Activated CD4-positive, CD25-positive, alpha-beta regulatory T cell treated with anti-CD3 and anti-CD28 coated beads, Interleukin-2, amount 50 U/mL, for 72 hours (primary cell): ENCODE measurements at places on chromosomes 11 and 22.

GRCh38 chr11:126522152-126522551 is 166.7 kb downstream of the ST3GAL4 start:
- DNase-seq: no peak

DNA sequence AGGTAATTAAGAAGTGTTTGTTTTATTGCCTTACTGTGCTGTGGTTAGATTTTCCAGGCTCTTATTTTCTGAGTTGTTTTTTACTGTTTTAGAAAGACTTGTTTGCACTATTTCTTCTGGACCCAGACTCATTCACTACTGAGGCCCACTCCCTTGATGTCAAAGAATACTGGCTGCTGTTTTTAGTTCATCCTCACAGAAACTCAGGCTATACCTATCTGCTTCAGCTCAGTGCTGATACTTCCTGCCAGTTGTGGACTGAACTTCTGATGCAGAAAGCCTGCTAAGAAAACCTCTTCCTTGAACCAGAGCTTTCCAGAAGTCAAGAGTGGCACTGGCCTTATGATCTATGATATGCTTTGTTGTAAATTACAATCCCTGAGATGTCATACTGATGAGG is 15.9 kb upstream of the PIK3IP1 start:
- no peak for DNase-seq

DNA sequence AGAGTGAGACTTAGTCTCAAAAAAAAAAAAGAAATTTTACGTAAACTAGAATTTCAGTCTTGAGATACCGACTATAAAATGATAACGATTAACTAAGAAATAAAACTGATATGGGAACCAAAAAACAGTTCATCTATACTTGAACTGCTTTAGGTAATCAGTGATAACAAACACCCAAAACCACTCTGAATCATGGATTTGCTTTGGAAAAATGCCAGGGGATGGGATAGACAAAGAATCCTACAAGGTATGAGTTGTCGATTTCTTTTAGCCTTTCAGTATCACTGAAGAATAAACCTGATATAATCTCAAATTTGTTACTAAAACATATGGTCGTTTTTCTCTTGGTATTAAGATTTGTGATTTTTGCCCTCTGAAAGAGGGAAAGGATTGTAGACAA is 13.7 kb downstream of the CSTF3 start:
- no peak for DNase-seq

DNA sequence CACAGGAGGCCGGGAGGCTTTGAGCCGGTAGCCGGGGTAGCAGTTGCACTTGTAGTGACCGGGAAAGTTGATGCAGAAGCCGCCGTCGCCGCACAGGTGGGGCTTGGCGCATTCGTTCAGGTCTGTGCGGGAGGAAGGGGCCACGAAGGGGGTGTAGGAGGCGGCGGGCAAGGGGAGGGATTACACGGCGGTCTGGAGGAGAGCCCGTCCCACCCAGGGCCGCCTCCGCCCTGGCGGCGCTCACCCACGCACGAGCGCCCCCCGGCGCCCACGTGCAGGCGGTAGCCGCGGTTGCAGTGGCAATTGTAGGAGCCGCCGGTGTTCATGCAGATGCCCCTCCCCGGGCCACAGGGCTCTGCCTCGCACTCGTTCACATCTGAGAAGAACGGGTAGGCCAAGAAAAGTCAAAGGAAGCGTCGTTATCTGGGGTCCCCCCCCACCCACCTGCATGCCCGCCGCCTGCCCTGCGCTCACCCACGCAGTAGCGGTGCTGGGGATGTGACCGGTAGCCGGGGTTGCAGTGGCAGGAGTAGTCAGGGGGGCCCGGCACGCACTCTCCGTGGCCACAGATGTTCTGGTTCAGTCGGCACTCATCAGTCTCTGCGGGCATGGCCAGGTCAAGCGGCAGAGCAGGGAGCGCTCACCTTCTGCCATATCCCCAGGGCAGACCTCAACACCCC is 10.6 kb downstream of the LTBP3 start:
- DNase-seq: no peak

GRCh38 chr11:10201343-10201742 is 92.7 kb downstream of the SBF2 start:
- no peak for DNase-seq

GRCh38 chr22:48888466-48889208 is 939.0 kb downstream of the BRD1 start:
- no peak for DNase-seq

DNA sequence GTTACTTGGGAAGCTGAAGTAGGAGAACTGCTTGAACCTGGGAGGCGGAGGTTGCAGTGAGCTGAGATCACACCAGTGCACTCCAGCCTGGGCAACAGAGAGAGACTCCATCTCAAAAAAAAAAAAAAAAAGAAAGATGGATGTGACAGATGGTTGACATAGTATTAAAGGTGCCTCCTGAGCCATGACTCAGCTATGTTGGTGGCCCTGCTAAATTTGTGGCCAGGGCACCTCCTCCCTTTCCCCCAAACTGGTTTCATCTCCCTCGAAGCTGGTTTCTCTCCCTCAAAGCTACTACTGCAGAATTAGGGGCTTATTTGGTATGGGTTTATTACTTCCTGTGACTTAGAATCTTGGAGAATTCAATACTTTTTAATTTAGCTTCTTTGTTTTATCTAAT is 31.5 kb downstream of the SDHD start:
- DNase-seq: no peak

DNA sequence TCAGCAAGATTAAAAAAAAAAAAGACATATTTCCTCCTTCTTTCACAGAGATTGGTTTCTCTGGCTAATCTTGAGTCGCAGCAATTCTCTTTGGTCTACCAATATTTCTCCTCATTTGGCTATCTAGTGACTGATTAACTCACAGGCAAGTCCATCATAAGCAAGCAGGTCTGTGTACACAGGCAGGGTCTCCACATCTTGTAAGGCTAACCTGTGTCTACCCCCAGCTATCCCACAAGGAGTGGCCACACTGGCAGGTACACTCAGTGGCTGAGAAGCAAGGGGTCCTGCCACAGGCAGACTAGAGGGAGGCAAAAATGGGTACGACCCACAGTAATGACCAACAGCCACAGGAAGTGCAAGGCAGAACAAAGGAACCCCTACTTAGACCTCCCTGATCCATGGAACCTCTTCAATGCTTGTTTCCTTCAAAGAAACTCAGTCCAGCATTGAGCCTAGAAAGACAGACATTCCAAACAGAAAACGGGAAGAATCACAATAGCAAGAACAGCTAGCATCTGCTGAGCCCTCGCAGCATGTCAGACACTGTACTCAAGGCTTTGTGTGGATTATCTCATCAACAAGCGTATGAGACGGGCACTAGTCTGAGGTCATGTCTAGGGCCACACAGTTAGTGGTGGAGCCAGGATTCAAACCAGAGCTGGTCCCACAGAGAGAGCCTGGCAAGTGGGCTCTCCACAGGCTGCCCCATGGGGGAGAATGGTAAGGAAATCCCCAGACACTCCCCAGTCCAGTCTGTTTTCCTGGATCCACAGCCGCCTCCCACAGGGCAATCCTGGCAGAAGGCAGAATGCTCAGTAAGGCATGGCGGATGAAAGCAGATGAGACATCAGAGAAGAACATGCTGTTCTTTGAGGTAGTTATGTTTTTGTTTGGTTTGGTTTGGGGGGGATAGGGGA is 34.3 kb downstream of the PLEKHA7 start:
- no peak for DNase-seq

DNA sequence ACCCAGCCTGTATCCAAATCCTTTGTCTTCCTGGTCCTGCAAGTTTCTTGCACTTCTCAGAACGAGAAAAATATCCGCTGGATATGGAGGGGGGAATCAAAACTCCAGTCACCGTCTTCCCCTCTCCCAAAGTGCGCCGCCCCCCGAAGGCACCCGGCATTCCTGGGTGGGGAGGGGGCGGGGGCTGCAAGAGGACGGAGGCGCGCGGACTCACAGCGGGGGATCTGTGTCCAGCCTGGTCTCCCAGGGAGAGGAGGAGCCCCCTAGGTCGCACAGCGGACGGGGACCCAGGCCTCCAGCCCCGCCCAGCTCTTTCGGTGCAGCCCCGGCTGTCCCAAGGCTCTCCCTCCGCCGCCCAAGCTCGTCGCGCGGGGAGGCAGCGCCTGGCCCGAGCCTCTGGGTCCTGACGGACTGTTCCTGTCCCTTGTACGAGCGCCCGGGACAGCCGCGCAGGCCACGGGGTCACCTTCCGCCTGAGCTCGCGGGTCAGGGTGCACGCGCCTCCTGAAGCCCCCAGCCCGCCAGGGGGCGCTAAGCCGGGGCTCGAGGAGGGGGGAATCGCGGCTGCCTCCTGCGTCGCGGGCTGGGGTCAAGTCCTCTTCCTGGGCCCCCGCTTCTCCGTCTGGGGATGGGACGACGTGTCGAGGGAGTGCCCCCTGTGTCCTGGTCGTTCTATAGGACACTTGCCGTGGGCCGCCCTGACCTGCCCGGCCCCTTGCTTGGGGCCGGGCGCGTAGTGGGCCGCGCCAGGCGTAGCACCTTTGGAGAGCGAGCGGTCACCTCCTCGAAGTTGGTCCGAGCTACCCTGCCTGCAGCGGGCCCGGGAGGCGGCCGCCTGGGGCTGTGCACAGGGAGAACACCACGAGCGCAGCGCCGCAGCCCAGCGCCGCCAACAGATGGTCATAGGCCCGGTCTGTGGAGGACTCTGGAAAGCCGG is 2.4 kb upstream of the WNT11 start:
- peak; percentile 83 for DNase-seq

- DNase-seq: no peak
These were observed 69.7 kb downstream of the SLC17A6 start for GRCh38 chr11:22407921-22408320.

GRCh38 chr22:31141551-31141950 is 1.2 kb upstream of the PLA2G3 start:
- DNase-seq: no peak

DNA sequence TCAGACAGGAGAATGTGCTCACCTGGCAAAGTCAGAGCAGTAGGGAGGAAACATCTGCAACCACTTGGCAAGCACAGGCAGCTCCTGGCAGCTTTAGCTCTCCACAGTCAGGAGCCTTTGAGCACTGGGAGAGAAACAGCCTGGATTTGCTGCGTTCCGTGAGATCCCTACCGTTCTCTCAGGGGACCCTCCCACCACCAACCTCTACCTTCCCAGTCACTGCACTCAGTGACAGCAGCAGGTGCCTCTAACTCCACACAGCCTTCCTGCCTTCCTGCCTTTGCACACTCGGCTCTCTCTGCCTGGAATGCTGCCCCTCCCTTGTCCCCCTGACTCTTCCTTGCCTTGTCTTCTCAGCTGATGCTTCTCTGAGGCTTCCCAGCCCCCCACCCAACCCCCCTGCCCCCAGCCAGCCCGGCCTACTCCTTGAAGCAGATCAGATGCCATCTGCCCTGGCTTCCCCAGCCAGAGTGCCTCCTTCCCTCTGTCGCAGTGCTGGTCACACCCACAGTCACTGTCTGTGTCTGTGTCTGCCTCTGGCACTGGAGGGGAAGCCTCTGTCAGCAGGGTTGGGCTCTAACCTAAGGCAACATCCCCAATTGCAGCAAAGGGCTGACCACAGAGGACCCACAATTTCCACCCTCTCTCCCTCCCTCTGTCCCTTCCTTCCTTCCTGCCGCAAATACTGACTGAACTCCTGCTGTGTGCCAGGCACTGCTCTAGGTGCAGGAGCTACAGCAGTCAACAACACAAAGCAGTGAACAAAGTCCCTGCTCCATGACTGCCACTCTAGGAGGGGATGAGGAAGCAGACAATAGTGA is 14.9 kb upstream of the TSKU start:
- no peak for DNase-seq

- no peak for DNase-seq
These were observed 839.4 kb downstream of the OPCML start for GRCh38 chr11:132692891-132693290.

GRCh38 chr22:19853879-19854777 is 546 bp downstream of the GNB1L start:
- DNase-seq: no peak

DNA sequence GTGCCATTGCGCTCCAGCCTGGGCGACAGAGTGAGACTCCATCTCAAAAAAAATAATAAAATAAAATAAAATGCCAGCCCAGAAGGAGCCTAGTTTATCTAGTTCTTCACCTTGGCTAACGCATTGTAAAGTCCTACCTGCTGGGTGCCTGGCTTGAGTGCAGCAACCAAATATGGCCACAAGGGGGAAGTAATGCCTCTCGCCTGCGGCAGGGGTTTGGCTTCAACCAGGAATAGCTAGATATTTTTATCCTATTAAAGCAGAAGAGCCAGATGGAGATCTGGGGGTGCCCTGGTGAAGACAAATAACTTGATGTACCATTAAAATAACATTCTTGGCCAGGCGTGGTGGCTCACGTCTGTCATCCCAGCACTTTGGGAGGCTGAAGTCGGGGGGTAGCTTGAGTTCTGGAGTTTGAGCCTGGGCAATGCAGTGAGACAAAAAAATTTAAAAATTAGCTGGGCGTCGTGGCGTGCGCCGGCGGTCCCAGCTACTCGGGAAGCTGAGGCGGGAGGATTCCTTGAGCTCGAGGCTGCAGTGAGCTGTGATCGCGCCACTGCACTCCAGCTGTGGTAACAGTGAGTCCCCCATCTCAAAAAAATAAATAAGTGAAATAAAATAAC is 20.6 kb upstream of the PLEKHB1 start:
- DNase-seq: peak; percentile 58

DNA sequence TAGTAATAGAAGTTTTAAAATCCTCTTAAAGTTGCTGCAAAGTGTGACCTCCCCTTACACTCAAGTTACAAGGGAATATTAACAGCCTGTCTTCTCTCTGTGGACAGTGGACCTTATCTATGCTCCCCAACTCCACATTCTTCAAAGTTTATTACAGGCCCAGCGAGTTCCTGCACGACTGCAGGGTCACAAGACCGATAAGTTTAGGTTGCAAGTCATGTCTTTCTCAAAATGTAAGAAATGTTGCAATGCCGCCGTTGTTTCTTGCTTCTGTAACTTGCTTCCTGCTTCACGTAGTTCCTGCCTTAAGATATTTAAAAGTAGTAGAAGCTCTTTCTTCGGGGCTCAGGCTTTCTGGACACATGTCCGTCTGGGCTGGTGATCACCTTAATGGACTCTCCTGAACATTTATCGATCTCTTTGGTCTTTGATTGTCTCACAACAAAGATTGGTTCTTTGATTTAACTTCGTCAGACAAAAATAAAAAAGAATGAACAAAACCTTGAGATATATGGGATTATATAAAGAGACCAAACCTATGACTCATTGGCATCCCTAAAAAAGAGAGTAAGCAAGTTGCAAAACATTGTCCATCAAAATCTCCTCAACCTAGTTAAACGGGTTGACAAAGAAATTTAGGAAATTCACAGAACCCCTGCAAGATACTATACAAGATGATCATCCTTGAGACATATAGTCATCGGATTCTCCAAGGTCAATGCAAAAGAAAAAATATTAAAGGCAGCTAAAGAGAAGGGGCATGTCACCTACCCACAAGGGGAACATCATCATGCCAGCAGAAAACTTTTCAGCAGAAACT is 45.4 kb upstream of the GLYAT start:
- no peak for DNase-seq

GRCh38 chr22:30637701-30638114 is 2.1 kb downstream of the SLC35E4 start:
- no peak for DNase-seq

GRCh38 chr11:11841116-11841722 is 553 bp upstream of the USP47 start:
- DNase-seq: no peak
